Stomach (tissue), 19 donors: ENCODE measurements at places on chromosomes 1 and 21. TPM values are rescaled to one million over a fixed set of nuclear protein-coding genes. Genes with fewer than 3 reads are reported as not detected.

Gene ZNF683
- polyA plus RNA-seq: 0.25 TPM

Gene CLCA2
- polyA plus RNA-seq: not detected

Gene SLC30A10
- not detected for polyA plus RNA-seq

Gene KIAA1614
- polyA plus RNA-seq: 1.1 TPM
